Naive thymus-derived CD4-positive, alpha-beta T cell (primary cell): ENCODE measurements at places on chromosomes 3 and 15. TPM values are rescaled to one million over a fixed set of nuclear protein-coding genes. Genes with fewer than 3 reads are reported as not detected.
A peak's percentile ranks its signal among the peaks of the same experiment; 100 is the strongest.

- DNase-seq: no peak
These were observed 44.4 kb downstream of the MECOM start for GRCh38 chr3:169618894-169619792.

- no peak for DNase-seq
These were observed 145.0 kb upstream of the TMCO5A start for GRCh38 chr15:37789397-37789786.

Gene HTD2
- 4.5 TPM for total RNA-seq

- DNase-seq: no peak
These were observed 99.1 kb downstream of the LARS2 start for GRCh38 chr3:45487508-45487907.

GRCh38 chr3:179710079-179710478, 57.2 kb downstream of the USP13 start:
- DNase-seq: no peak

GRCh38 chr3:152097120-152097519, 171.6 kb upstream of the MBNL1 start:
- DNase-seq: no peak

- DNase-seq: no peak
These were observed 42.0 kb upstream of the FEZF2 start for GRCh38 chr3:62415312-62415801.

- no peak for DNase-seq
These were observed 229.0 kb downstream of the SOX2 start for GRCh38 chr3:181940703-181941102.

Gene SSUH2
- not detected for total RNA-seq

- no peak for DNase-seq
These were observed 927.6 kb downstream of the FHIT start for GRCh38 chr3:60323651-60324050.

GRCh38 chr15:85636351-85636750, 158.4 kb downstream of the KLHL25 start:
- no peak for DNase-seq

- DNase-seq: no peak
These were observed 46.3 kb upstream of the RORA start for GRCh38 chr15:61275451-61275850.

GRCh38 chr15:75064846-75065245, 41.5 kb downstream of the PPCDC start:
- DNase-seq: no peak

GRCh38 chr3:113751141-113751540, 4.3 kb downstream of the ATP6V1A start:
- DNase-seq: no peak

Gene TMEM108
- total RNA-seq: not detected

Gene DGKG
- total RNA-seq: 10.0 TPM

GRCh38 chr3:157247391-157247790, 87.4 kb upstream of the CCNL1 start:
- DNase-seq: no peak

Gene CCPG1
- total RNA-seq: 40.9 TPM

Gene ALCAM
- 9.6 and 9.9 TPM in 2 replicates for total RNA-seq

DNA sequence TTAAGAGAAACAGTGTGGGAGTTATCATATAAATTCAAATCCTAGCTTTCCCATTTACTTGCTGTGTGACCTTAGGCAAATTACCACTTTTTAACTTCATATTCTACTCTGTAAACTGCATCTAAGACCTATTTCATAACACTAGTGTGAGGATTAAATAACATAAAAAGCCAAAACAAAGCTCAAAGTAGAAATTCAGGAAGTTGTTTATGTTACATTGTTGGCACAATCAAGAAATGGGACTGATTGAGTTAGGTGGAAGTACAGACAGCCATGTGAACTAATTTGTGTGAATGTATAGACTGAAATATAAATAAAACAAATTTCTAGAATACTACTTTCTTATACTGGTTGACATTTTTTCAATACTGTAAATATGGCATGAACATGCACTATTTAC, 131.7 kb downstream of the STAG1 start:
- no peak for DNase-seq

- DNase-seq: no peak
These were observed 137.2 kb upstream of the IQSEC1 start for GRCh38 chr3:13210221-13210975.

Gene RFX7
- total RNA-seq: 22.3 TPM

Gene TTC23
- 0.34 TPM for total RNA-seq

DNA sequence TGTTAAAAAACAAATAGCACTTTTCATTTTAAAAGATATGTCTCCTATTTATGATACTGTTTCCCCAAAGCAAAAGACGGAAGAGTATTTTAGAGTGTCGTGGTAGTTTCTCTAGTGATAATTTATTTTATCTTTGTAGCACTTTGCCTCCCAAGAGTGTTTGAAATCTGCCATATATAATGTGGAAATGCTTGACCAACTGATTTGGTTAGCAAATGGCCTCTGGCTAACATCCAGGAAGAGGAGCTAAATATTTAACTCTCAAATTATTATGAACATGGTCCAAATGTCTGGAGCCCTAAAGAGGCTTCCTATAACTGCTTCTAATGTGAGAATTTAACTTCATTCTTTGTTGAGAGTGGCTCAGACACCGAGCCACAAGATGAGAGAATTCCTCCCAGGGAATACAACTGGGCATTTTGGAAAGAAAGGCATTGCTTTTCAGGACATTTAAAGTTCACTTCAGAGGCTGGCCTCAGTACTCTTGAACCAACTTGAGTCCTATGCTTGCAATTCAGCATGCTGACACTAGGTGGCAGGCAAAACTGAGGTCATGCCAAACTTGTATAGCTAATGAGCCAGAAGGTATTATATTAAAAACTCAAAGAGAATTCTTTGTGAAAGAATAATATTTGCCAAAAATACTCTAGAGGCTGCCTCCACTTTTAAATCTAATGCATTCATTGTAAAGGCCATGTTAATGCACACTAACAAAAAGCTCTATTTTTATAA, 104.5 kb downstream of the RARB start:
- DNase-seq: no peak

DNA sequence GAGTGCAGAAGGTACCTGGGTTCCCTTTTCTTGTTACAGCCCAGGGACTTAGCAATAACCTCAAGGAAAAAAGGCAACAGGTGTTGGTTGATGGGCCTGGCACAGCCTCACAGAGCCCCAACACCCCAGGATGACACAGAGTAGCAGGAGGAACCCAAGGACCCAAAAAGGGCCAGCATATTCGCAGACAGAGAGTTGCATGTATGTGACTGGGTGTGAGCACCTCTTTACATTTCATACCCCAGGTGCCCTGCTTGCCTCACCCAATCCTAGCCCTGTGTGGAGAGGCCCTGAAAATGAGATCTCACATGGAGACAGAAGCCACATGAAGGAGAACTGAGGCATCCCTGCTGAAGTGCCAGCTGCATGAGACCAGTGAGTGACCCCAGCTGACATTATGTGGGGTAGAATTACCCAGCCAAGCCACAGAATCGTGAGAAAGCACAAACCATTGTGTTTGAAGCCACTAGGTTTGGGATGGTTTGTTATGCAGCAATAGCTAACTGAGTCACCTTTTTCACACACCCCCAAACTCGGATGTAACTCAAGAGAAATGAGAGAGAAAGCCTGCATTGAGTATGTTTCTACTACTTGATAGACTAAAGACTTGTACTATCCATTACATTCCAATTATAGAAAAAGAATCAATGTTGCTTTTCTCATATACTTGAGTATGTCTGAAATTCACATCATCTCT, 26.2 kb upstream of the HHATL start:
- DNase-seq: no peak

DNA sequence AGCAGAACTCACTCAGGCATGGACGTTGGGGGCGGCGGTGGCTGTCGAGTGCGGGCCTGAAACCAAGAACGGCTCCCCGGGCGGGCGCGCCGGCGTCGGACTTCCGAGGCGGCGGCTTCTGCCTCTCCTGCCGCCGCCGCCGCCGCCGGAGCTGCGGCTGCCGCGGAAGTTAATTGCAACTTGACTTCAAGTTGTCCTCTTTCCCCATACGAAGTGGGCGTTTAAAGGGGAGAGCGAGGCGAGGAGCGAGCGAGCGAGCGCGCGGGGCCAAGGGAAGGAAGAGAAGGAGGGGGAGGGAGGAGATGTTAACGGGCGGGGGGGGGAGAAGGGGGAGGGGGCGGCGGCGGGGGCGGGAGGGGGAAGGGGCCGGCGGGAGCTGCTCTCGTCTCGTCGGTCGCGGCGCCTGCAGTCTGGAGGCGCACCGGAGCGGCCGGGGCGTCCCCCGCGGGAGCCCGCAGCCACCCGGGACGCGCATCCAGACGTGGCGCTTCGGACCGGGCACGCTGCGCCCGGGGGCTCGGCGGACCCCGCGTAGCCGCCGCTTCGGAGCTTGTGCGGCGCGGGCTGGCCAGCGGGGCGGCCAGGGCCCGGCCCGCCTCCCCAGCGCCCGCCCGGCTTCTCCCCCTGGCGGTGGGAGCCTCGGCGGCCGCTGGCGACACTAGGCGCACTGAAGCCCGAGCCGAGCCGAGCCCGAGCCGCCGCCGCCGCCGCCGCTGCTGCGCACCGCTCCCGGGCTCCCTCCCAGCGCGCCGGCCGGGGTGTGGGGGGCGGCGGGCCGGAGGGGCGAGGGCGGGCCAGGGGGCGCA, 19.7 kb upstream of the SATB1 start:
- peak; percentile 87 for DNase-seq

- no peak for DNase-seq
These were observed 6.2 kb upstream of the MAP1A start for GRCh38 chr15:43511012-43511885.

GRCh38 chr3:193729601-193730000, 136.6 kb downstream of the OPA1 start:
- no peak for DNase-seq

Gene ROBO1
- 0.08 TPM for total RNA-seq

GRCh38 chr3:59135096-59135495, 85.3 kb upstream of the CFAP20DC start:
- DNase-seq: no peak

Gene NAALADL2
- total RNA-seq: not detected in 2 replicates

DNA sequence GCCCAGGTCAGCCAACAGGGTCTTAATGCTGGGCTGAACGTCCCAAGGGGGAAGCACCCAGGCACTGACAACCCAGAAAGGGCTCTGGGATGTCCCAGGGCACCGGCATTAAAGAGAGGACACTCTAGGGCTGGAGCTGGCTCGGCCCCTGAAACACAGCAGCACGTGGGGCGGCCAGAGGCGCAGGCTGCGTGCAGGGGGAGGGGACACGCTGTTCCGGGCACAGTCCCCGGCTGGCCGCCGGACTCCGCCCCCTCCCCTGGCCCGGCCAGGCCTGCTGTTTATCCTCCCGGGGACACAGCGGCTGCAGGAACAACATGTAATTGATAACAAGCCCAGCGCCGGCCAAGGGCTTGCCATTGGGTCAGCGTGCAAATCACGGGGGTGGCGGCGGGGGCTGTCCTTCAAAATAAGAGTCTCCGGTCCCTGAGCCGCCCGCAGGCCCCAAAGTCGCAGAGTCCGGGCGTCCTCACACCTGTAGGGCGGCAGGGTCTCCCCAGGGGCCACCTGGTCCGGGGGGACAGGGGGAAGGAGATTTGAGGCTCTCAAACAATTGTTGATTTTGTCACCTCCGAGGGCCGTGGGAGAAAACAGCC, 1.3 kb downstream of the KLF15 start:
- DNase-seq: no peak
